ENCODE measurements at places on chromosomes 2 and 18. TPM values are rescaled to one million over a fixed set of nuclear protein-coding genes. Genes with fewer than 3 reads are reported as not detected.

The LDLRAD4 gene
- 26.3 TPM for total RNA-seq

The CLEC4F gene
- total RNA-seq, result 0.16 TPM

The TRIM43 gene
- not detected for total RNA-seq

The TCF23 gene
- not detected for total RNA-seq

- DNase-seq, result no peak
Observed at GRCh38 chr2:140061240-140061639, 1281.0 kb upstream of the NXPH2 start.

DNA sequence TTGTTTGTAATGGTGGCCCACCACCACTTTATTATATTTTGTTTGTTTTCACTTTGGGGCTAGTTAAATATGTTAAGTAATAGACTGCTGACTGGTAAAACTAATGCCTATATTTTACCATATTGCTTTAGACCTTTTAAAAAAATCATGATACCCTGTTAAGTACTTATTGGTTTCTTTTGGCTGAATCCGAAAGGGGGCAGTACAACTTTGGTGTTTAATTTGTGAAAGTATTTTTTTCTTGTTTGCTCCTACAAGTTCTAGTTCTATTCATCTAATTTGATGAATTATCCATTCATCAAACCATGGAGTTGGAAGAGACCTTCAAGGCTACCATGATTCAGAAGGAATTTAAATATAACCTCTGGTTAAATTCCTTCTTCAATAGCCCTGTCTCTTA is 147.0 kb downstream of the MBD5 start:
- DNase-seq, result no peak

GRCh38 chr2:181446985-181447384 is 10.2 kb upstream of the ITGA4 start:
- no peak for DNase-seq

- no peak for DNase-seq
Observed at GRCh38 chr2:190762566-190762965, 113.7 kb downstream of the NAB1 start.

Data from heart right ventricle (tissue), 16 donors.